Cardiac muscle cell (in vitro differentiated cells and primary cell): ENCODE measurements at places on chromosomes 4 and X.

GRCh38 chr4:173752610-173753230 lies 222.7 kb upstream of the HAND2 start:
- H3K27me3 ChIP-seq, result no peaks in the 10 kb centered on the region
- no peak overlapping the region for H3K4me3 ChIP-seq
- no peak overlapping the region for H3K27ac ChIP-seq

- no peak overlapping the region for H3K4me3 ChIP-seq
- no peaks in the 10 kb centered on the region for H3K36me3 ChIP-seq
- DNase-seq, result peak; percentile 78
- H3K27ac ChIP-seq, result no peak overlapping the region
- no peaks in the 10 kb centered on the region for H3K27me3 ChIP-seq
- H3K4me1 ChIP-seq, result no peaks in the 10 kb centered on the region
These were observed 388.4 kb upstream of the SPOCK3 start for GRCh38 chr4:167622481-167623240.

DNA sequence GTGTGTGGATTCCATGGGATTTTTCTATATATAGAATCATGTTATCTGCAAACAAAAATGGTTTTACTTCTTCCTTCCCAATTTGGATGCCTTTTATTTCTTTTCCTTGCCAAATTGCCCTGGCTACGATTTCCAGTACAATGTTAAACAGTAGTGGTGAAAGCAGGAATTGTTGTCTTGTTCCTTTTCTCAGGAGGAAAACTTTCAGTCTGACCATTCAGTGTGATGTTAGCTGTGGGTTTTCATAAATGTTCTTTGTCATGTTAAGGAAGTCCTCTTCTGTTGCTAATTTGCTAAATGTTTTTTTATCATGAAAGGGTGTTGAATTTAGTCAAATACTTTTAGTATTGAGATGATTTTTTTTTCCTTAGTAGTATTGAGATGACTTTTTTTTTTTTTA lies 10.9 kb downstream of the SAP30 start:
- H3K36me3 ChIP-seq, result no peaks in the 10 kb centered on the region
- no peaks in the 10 kb centered on the region for H3K4me1 ChIP-seq
- DNase-seq, result no peak
- H3K27me3 ChIP-seq, result no peaks in the 10 kb centered on the region
- no peak overlapping the region for H3K4me3 ChIP-seq
- no peak overlapping the region for H3K27ac ChIP-seq

DNA sequence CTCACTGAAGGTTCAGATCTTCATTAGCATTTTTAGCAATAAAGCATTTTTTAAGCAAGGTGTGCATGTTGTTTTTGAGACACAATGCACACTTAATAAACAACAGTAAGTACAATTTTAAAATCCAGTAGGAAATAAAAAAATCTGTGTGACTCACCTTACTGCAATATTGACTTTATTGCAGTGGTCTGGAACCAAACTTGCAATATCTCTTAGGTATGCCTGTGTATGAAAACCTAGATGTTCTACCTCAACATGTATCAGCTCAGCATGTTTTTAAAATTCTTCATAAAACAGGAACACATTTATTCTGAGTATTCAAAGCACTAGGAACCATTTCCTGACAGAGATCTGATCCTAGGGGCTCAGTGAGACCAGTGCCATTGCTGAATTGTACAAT lies 26.7 kb downstream of the NR0B1 start:
- no peaks in the 10 kb centered on the region for H3K36me3 ChIP-seq
- H3K27me3 ChIP-seq, result no peaks in the 10 kb centered on the region
- H3K4me1 ChIP-seq, result no peaks in the 10 kb centered on the region
- H3K27ac ChIP-seq, result no peak overlapping the region
- no peak overlapping the region for H3K4me3 ChIP-seq
